Ecto neural progenitor cell (in vitro differentiated cells): ENCODE measurements at places on chromosomes 7 and 10.
A peak's percentile ranks its signal among the peaks of the same experiment; 100 is the strongest.

GRCh38 chr7:116464375-116464774 is 35.2 kb upstream of the CAV2 start:
- no peak for DNase-seq

DNA sequence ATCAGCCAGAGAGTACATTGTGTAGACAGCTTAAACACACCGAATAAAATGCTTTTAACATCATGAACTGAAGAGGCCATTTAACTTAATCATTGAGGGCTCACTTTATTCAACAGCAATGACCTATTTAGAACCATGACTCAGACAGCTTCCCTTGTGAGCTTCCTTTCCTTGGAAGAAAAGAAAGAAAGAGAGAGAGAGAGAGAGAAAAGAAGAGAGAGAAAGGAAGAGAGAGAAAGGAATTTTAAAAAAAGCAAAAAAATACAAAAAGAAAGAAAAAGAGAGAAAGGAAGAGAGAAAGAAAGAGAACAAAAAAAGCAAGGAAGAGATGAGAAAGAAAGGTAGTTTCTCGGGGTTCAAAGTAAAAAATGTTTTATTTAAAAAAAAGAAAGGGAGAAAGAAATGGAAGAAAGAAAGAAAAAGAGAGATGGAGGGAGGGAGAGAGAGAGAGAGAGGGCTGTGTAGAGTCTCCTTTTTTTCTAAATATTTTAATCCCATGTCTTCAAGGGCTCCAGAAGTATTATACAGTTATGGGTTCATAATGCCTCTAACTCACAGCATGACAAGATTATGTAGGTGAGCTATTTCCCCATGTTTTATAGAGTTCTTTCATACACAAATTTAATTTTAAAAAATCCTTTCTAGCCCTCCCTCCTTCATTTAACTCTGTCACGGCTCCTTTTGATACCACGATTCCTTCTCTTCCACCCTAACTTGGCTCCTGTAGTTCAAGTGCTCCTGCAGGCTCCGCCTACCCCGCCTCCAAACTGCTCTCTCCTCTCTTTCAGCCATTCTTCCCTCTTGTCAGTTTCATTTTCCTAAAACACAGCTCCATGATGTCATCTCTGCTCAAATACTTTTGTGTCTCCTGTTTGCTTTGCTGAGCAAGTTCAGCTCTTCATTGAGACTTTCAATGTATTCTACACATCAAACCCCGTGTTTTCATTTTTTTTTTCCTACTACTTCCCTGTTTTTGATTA is 85.5 kb downstream of the PRTFDC1 start:
- DNase-seq = no peak

DNA sequence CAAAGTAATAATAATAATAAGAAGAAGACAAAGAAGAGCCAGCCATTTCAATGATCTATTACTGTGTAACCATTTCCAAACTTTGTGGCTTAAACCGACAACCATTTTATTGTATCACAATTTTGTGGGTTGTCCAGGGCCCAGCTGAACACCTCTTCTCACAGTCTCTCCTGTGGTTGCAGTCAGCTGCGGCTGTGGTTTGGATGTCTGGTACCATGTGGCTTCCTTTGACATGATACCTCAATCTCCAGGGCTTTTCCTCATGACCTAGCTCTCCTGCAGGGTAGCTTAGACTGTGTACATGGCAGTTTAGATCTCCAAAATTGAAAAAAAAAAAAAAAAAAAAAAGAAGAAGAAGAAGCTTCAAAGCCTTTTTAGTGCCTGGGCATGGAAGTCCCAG is 72.6 kb upstream of the NFKB2 start:
- DNase-seq = no peak

DNA sequence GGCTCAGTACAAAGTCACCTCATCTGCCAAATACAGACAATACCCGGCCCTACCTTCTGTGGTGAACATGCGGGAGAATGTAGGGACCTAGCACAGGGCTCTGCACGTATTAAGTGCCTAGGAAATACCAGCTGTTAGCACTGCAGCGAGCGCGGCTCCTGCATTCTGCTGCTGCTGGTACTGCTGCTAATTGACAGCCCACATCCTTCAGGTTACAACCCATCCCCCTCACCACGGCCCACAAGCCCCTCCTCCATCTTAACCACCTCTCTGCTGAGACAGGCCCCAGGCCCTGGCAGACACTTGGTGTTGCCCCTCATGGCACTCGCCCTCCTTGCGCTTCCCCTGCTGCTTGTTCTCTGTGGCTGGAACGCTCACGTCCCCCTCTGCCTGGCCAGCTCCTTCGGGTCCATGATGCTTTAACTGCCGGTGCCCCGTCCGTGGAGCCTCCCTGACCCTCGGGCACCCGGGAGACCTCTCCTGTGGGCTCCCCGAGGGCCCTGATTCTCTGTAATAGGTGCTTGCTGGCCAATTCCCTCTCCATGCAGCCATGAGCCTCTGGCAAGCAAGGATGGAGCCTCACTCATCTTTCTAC is 53.3 kb upstream of the LOXL4 start:
- DNase-seq = no peak

DNA sequence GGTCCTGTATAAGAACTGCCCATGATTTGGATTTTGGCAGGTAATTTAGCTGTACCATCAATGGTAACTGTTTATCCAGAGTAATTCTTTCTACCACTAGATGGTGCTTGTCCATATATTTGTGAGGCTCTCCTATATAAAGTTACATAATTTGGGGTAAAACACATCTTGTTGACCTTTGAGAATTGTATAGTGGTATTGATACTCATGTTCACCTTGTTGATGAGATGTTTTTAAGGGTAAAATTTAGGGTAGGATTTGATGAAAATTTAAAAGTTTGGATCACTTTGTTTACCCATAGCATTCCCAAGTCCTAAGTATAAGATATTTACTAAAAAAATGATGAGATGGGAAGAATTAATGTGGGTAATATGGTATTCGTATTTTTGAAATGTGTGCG is 31.6 kb downstream of the ST7 start:
- DNase-seq = no peak

DNA sequence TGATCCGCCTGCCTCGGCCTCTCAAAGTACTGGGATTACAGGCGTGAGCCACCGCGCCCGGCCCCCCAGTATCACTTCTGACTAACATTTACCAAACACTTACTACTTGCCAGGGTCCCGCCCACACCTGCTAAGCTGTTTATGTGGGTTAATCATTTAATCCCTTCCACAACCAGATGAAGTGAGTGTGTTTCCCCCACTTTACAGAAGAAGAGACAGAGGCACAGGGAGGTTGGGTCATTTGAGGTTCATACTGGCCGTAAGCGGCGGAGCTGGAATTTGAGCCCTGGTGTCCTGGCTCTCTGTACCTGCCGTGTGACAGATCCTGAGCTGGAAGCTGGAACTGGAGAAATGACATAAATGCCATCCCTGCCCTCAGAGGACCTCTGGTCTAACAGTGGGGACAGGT is 15.1 kb upstream of the VPS37D start:
- no peak for DNase-seq

GRCh38 chr10:112838784-112839481 is 111.1 kb upstream of the TCF7L2 start:
- peak; percentile 62 for DNase-seq

GRCh38 chr7:148906707-148907498 is 22.8 kb upstream of the EZH2 start:
- DNase-seq = no peak

- DNase-seq = no peak
Measured at GRCh38 chr7:76304888-76305375, 2.5 kb downstream of the HSPB1 start.

- DNase-seq = no peak
Measured at GRCh38 chr10:7152982-7153381, 257.9 kb downstream of the SFMBT2 start.

GRCh38 chr10:69100136-69100872 is 12.4 kb downstream of the SRGN start:
- no peak for DNase-seq

GRCh38 chr7:140876519-140877248 is 48.0 kb downstream of the BRAF start:
- DNase-seq = no peak

- DNase-seq = no peak
Measured at GRCh38 chr7:115435178-115435577, 513.3 kb downstream of the MDFIC start.

DNA sequence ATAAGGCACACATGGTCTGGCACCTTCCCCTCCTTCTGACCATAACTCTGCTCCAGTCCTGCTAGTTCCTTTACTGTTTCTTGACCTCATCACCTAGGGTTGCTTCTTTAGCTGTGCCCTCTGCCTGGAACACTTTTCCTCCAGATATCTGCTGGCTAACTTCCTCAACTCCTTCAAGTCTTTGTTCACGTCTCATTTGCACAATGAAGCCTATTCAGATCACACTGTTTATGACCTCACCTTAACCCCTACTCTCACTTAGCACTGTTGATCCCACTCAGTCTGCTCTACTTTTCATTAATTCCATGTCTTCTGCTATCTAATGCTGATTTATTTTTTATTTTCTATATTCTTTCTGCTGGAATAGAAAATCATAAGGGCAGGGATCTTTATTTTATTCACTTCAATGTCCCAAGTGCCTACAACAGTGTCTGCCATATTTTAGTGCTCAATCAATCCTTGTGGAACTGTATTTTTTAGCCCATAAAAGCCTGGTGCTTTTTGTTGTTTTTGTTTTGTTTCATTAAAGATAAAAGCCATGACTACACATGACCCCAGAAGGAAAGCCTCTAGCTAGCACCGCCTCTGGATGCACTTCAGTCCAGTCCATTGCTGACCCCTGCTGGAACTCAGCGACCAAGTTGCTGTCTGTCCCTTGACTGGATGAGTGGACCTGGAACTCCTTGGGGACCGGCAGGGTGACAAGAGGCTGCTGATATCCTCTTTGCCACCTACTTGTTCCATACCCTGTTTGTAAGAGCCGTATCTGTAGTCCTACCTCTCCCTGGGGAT is 12.3 kb downstream of the KLF14 start:
- DNase-seq = peak; percentile 76

DNA sequence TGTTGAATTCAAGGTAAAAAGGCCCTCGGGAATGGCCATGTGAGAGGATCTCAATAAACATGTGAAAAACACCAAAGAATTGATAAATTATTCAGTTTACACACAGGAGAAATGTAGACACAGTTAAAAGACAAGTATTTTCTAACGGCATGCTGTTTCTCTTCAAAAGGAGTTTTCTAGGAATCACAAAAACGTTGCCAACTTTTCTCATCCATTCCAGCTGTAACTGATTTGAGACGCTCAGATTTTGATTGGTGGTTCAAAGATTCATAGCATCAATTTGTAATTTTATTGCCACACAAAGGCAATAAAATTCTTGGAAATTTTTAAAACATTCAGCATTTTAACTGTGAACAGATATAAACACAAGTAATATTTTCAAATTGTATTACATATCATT is 384.9 kb upstream of the PFKP start:
- DNase-seq = no peak

DNA sequence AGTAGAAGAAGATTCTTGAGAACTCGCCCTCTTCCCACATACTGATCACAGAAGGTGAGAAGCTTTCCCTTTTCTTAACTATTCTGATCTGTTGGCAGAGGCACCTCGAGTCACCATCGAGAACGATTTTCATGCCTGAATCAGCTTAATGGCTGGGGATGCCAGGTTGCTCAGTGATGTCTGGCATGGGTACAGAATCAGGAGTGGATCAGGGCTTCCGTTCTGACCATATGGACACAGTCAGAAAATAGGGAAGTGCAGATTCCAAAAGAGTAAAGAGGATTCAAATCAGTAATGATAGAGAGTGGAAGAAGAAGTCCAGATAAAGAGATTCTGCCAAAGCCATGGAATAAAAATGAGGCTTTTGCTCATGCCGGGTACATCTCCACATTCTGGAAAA is 52.0 kb upstream of the GRB10 start:
- DNase-seq = no peak

DNA sequence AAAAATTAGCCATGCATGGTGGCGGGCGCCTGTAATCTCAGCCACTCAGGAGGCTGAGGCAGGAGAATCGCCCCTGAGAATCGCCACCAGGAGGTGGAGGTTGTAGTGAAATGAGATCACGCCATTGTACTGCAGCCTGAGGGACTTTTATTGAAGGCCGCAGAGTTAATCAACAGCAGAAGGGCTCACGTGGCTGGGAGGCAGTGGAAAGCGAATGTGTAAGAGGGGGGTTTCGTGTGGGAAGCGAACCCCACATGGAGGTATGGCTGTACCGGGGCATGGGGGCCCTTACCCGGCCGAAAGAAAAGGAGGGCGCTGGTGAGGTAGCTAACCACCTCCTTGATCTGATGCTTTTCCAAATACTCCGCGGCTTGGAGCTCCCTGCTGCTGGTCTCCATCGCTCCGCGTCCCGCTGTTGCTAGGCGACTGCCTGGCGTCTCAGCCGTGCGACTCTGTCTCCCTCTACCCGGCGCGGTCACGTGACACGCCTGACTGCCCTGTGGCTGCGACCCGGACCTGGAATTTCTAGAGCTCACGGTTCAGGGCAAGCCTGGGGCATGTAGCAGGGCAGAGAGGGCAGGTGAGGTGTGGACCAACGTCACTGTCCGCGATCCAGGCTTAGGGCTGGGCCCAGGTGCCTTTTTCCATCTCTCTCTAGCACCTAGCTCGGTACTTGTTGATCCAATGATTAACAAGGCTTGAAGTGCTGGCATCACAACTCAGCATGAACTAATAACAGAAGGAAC is at the start of gene EFCAB10:
EFCAB10 (minus strand) TSS at position 428 of the 746 bp plus-strand sequence; CDS start at position 398, 30 bp downstream.
- DNase-seq = peak; percentile 95

DNA sequence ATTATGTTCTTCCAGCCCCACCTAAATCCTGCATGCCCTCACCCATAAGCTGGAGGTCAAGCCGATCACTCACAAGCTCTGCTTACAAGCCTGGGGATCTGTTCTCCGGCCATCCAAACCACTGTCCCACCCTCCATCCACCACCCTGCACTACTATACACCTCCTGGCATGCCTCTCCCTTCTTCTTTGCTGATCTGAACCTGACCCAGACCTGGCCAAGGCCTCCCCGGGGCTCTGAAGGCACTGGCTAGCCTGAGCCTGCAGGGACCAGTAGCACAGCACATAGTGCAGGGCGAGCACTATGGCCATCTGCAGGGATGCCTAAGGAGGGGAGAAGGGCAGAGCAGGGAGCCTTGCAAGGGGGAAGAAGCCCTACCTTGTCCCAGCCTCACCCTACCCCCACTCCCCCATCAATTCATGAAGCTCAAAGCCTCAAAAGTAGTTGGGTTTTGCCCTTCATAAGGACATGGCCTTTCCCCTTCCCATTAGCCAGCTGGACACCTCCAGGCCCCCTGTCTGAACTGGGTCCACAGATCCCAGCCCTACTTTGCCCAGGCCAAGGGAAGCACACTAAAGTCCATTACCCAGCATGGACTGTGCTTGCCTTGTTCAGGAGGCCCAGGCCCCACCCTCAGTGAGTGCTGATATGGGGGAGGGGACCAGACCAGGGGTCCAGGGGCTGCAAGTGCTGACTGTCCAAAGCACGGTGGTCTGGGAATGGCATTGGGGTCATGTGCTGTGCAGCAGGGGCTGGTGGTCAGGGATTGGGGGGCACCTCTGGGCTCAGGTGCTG is 29.6 kb downstream of the CHAT start:
- no peak for DNase-seq

- DNase-seq = no peak
Measured at GRCh38 chr7:21355406-21355874, 72.4 kb upstream of the SP4 start.
